CD4-positive, alpha-beta T cell (primary cell): ENCODE measurements at places on chromosomes 2 and 18.

GRCh38 chr18:33751613-33752221, 173.7 kb downstream of the ASXL3 start:
- DNase-seq = no peak

DNA sequence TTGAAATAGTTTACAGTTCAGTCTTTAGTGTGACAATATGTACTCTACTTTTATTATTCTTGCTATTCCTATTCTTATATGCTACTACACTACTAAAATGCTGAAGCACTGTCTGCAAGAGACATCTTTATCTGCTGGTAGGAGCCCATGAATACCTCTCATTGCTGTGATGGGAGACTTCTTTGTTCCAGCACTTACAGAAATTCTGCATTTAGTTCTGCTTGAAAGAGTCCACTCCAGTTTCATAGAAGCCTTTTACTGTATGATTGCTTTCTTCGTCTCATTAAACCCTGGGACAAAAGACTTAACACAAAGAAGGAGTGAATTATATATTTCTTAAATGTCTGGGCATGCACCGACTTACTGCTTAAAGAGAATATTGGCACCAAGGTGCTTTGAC, 272.7 kb downstream of the CD226 start:
- DNase-seq = no peak

GRCh38 chr2:10369269-10370255, 66.9 kb downstream of the HPCAL1 start:
- no peak for DNase-seq

DNA sequence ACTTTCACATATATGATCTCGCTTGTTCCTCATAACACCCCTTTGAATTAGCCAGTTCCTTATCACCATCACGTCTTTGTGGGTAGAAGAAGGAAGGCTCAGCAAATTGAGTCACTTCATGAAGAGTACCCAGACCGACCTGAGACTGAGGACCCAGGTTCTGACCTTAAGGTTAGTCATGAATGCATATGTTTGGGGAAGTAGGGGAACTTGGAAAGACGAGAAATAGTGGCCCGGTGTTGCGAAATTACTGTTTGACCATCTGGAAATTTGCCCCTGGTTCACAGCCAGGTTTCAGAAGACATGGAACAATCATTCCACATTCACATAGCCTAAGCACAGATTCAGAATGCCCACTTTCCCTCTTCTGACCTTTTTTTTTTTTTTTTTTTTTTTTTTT, 59.8 kb downstream of the MEIS1 start:
- DNase-seq = no peak

- DNase-seq = peak; percentile 52
Measured at GRCh38 chr2:136051725-136052048, 66.3 kb upstream of the DARS1 start.

- no peak for DNase-seq
Measured at GRCh38 chr2:49129034-49129433, 25.3 kb downstream of the FSHR start.
